ENCODE measurements at places on chromosomes 7 and 10.

DNA sequence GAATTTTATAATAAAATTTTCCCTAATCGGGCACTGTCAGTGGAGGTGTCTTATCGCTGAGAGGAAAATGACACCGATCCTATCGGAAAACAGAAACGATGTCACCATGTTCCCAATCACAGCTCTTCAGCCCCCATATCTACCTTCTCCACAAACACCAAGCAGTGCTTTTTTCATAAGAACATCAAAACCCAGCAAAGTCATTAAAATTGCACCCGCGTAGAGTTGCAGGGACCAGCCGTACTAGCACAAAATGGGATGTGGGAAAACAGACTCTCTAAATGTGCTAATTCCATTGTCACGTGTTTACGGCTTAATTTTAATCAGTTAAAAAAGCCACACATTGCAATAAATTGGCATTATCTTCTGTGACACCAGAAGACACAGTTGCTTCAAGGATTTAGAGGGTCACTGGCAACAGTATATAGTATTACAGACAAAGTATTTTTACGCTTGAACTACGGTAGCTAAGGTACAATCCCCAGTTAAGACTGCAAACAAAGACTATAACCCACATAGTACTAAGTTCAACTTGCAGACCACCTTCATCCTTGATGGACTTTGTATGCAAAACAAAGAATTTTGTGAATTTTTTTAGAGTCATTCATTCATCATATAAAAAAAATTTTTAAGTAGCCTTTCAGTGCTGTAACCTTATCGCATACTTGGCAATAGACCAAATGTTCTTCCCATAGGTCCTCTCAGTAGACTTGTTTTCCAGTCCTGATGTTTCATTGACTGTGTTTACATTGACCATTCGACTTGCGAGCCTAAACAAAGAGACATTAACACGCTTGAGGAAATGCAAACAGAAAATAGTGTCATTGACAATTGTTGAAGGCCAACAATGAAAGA, 116.0 kb downstream of the VTI1A start:
- DNase-seq: no peak

GRCh38 chr10:93110472-93111146, 36.9 kb downstream of the CYP26A1 start:
- DNase-seq: no peak

DNA sequence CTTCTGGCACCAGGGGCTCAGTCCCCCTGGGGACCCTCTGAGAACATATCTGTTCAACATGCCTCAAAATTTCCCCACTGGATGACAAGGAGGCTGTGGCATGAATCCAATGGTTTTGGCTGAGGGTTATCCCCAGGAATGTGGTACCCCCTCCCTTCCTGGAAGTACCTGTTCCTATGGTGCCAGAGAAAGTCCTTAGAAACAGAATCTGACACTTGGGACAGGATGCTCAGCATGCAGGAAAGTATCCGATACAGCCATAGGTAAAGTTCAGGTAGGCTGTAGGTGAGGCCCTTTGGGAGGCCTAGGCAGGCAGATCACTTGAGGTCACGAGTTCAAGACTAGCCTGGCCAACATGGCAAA, 42.7 kb upstream of the A1CF start:
- DNase-seq: no peak

- no peak for DNase-seq
Measured at GRCh38 chr7:130560972-130561371, 69.1 kb downstream of the MEST start.

GRCh38 chr7:112414855-112415490, 35.3 kb upstream of the IFRD1 start:
- no peak for DNase-seq

DNA sequence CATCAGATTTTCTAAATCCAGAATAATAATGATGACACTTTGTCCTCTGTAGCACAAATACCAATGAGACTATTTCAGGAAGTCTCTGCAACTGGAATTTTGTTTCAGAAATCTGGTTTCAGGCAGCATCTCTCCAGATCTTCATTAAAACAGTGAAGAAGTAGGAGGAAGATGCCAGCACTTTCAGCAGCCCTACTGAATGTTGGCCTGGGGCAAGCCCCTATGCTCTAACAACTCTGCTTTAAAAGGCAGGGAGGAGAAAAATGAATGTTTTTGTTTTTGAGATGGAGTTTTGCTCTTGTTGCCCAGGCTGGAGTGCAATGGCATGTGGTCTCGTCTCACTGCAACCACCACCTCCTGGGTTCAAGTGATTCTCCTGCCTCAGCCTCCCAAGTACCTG, 7.2 kb upstream of the CAV1 start:
- no peak for DNase-seq

DNA sequence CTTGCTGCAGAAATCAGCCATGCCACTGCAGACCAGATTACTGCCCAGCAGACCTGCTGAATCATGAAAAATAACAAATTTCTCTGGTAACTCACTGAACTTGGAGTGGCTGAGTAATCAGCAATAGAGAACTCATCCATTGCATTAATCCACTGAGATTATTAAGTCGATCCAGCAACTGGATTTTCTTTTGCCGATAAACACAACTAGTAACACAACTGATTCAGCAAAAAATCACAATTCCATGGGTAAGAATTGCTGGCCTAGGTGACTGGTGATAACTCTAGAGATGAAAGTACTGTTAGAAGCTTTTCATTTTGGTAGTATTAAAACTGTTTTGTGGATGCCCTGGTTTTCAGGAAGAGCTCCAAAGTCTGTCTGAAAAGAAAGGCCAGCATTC, 214.5 kb downstream of the ETV1 start:
- DNase-seq: no peak

GRCh38 chr10:102405108-102405571, 9.6 kb downstream of the NFKB2 start:
- no peak for DNase-seq

GRCh38 chr7:159064121-159064815, 80.4 kb downstream of the VIPR2 start:
- DNase-seq: no peak

DNA sequence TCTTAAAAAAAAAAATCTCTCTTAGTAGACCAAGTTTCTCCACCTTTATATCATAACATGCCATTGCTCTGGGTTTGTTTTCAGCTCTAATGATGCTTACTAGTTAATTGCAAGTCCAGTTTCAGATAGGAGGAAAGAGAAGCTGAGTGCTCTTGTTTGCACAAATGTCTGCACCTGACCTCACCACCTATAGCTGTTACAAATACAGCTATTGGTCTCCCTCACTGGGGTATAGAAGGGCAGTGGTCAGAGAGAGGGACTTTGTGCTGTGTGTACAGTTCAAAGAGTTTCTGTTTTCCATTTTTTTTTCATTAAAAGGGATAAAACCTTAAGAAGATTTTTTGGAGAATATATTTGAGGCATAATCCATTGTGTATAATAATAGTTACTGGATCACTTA, 52.7 kb downstream of the TAS2R16 start:
- no peak for DNase-seq

- no peak for DNase-seq
Measured at GRCh38 chr7:7920481-7920880, 48.1 kb upstream of the GLCCI1 start.

GRCh38 chr7:64888901-64889685, 14.0 kb upstream of the ZNF273 start:
- DNase-seq: no peak

DNA sequence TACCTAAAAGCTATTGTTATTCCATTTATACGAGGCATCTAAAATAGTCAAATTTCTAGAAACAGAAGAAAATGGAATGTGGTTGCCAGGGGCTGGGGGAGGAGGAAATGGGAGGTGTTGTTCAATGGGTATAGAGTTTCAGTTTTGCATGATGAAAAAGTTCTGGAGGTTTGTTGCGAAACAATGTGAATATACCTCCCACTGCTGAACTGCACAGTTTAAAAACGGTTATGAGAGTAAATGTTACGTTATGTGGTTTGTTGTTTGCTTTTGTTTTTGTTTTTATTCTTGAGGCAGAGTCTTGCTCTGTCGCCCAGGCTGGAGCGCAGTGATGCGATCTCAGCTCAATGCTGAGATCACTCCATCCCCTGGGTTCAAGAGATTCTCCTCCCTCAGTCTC, 64.9 kb upstream of the NRBF2 start:
- DNase-seq: no peak

DNA sequence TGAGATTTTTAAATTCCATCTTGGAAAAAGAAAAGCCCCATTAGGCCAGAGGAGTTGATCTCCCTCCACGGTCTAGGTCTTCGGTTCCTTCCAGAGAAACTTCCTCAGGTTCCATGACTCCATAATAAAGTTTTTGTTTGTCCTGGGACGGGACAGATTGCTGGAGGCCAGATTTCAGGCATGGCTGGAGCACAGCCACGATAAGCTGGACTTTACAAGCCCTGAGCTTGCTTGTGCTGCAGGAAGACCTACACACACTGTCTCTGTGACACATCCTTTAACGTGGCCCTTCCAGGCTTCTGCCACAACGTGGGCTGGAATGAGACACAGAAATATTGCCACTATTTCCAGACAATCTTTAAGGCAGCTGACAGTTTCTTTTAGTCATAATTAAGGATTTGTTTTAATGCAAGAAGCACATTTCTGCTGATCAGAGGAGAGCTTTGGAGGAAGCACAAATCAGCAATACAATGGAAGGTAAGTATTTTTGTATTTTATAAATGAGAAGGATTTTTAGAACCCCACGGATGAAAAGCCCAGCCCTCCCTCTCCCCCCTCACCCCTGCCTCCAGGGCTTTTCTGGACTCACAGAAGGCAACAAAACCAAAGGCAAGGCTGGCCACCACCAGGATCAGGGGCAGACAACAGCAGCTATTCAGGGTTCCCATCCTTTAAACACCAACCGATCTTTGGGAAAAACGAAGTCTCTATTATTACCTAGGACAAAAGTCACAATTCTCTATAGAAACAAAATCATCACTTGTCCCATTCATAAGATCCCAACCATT, 6.5 kb downstream of the CTBP2 start:
- DNase-seq: no peak

GRCh38 chr7:28731092-28731658, 227.0 kb downstream of the TRIL start:
- no peak for DNase-seq

DNA sequence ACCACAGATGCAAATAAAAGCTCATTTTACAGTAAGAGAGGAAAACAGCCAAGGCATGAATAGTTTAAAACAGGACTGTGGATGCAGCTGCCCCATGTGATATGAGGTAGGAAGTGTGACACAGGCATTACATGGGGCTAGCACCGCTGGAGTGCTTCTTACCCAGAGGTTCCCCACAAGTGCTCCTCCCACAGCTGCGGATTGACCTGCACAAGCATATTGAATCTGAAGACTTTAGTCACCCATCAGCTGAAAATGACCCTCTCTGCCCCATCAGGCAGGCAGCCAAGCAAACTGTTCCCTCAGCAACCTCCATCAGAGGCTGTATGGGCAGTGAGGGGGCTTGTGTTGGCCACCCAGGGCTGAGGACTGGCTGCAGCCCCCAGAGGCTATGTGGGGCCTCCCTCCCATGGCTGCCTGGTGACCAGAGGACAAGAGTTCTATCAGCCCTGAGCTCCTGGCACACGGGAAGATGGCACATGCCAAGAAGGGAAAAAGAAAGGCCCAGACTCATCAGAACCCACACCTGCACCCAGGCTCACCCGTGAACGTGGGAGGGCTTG, 98.7 kb downstream of the TCERG1L start:
- DNase-seq: no peak

DNA sequence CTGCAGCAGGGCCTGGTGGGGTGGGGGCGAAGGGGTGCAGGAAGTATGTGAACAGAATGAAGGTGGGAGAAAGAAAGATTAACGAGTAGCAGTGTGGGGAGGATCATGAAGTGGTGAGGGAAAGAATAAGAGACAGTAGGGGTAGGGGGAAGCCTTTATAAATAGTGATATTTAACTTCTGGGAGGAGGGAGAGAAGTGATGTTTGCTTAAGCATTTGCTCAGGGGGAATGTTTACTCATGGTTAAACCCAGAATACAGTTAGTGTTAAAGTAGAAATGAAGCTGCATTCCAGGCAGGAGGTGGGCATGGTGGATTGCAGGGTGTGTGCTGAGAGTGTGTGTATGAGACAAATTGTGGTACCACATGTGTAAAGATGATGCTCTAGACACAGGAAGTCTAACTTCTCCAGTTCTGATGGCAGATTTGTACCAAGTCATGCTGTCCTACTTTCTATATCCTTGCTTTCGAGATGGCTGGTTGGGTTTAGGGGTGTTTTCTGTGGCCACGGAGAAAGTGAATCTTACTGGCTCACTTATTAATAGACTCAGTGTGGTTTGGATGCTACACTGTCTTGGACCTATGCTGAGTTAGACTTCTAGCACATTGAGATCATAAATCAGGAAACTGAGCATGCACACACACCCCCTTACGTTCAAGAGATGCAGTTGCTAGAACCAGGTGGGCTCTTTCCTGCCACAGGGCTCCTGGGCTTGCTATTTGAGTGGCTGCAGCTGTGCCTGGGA, 10.6 kb upstream of the DNMBP start:
- DNase-seq: no peak

- no peak for DNase-seq
Measured at GRCh38 chr10:91185239-91185875, 35.1 kb upstream of the PCGF5 start.

DNA sequence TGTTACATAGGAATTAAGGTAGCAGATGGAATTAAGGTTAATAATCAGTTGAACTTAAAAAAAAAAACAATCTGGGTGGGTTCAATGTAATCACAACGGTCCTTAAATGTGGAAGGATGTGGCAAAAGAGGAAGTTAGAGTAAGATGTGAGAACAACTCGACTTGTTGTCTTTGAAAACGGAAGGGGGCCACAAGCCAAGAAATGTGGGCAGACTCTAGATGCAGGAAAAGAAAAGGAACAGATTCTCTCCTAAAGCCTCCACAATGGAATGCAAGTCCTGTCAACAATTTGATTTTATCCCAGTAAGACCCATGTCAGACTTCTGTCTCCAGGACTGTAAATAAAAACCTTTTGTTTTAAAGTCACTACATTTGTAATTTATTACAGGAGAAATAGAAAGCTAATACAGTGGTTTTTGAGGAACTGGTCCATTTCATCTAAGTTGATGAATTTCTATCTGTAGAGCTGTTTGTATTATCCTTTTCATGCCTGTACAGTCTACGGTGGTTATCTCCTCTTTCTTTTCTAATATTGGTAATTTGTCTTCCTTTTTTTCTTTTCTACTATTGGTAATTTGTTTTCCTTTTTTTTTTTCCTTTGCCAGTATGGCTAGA, 8.6 kb downstream of the MCMBP start:
- no peak for DNase-seq

GRCh38 chr7:33093266-33093665, 15.9 kb downstream of the RP9 start:
- DNase-seq: no peak

DNA sequence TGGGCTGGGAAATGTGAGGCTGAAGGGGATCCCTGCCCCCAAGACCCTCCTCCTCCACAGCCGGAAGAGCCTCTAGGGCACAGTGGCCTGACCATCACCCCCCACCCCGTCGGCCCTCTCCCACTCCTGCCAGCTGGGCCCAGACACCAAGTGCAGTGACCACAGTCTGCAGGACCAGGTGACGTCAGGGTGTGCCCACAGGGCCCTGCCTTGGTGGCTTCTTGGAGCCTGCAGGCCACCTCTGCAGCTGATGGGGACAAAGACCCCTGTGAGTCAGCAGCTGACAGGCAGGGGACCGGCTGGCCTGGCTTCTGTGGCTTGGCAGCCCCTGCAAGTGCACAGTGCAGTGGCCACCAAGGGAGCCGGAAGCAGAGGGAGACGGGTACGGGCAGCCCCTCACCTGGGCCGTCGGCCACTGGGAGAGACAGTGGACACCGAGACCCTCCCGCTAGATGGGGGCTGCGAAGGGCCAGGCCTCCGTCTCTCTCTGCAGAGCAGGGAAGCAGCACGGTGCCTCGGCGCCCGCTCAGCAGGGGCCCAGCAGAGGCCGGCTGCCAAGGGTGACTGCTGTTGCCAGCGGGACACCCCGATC, 274.6 kb downstream of the ELFN1 start:
- no peak for DNase-seq

Data from stimulated activated CD4-positive, alpha-beta T cell treated with anti-CD3 and anti-CD28 coated beads, TNF-alpha, amount 100 ng/mL, for 24 hours (primary cell).